ENCODE measurements at places on chromosomes 12 and 14.

GRCh38 chr14:102140027-102140749 lies 491 bp downstream of the WDR20 start:
- DNase-seq: no peak

GRCh38 chr14:59221568-59221967 lies 33.1 kb downstream of the DAAM1 start:
- DNase-seq: no peak

- DNase-seq: no peak
Observed at GRCh38 chr14:80084196-80084595, 127.1 kb downstream of the DIO2 start.

DNA sequence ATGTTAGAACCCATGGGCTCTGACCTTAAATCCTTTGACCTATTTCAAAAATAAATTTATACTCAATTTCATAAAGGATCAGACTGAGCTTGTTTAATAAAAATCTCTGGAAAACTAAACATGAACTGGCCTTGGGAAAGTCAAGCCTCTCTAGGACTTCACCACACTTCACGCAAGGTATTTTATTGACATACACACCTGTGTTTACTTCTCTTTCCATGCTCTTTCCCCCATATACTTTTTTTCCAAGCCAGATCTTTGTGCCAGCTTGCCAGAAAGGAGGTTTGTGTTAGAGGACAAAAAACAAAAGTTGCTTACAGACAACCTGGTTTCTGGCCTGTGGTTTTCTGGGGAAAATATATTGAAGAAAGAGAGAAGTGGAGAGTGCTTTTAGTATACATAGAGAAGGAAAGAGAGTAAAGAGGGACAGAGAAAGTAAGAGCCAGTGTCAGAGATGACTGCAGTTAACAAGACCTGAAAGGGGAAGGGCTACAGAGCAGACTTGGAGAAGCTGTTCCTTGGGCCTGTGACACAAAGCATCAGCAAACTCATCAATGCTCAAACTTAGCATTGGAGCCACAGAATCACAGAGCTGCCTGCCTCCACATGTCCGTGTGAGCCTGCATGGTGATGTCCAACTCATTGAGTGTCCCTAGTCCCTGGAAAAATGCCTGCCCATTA lies 77.3 kb upstream of the TMTC2 start:
- DNase-seq: no peak

GRCh38 chr12:106645465-106646330 lies 62.9 kb downstream of the RFX4 start:
- no peak for DNase-seq

- DNase-seq: no peak
Observed at GRCh38 chr12:39935275-39935674, 170.6 kb downstream of the SLC2A13 start.

GRCh38 chr12:7806863-7807487 lies 17.8 kb downstream of the NANOG start:
- peak; percentile 40 for DNase-seq

- no peak for DNase-seq
Observed at GRCh38 chr14:35261774-35262173, 30.4 kb upstream of the PSMA6 start.

DNA sequence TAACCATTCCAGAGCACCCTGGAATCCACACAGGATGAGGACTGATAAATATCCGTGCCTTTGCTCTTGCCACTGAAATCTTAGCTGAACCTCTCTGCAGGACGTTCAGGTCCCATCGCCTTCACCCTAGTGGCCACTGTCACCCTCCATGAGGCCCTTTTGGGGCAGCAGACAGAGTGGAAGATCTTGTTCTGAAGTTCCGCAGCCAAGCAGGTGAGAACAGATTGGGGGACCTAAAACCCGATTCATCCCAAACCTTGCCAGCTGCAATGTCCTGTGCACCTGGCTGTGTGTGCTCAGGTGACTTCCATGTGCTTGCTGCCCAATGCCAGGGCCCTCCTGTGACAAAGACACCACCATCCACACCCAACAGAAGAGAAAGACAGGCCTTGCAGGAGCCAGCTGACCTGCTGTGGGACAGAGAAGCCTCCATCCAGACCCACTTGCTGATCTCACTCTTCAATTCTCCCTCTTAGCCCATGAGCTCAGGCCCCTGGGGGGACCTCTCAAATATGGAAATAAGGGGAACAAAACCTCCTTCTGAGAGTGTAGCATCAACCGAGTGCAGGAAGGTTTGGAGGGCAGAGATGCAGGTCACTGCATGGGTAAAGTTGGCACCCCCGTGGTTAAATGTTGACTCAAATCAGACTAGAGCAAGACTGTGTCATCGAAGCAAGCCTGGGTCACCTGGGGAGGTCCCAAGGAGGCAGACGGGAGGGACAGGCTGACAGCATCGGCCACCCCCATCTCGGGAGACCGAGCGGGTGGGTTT lies 308.7 kb upstream of the DIO3 start:
- DNase-seq: no peak

DNA sequence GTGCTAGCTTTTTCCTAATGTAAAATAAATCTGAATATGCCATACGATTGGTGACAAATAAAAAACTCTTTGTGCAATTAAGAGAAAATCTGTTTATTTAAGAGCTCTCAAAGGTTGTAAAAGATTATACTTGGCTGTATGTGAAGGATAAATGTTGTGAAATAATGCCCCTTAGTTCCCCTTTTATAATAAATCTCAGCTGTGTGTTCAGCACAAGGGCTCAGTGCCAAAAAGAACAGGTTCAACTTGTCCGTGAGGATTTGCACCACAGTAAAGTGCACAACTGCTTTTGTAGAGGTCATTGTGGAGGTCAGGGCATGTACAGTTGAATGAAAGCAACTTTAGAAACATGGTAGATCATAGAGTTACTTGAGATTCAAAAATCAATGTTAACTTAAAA lies 118.6 kb downstream of the TRMT5 start:
- DNase-seq: no peak

Measured in stimulated activated CD4-positive, alpha-beta T cell treated with anti-CD3 and anti-CD28 coated beads, Interleukin-1b, Interleukin-23, amount 100 ng/mL, for 1 hour (primary cell).